ENCODE measurements at places on chromosomes 4 and X.
A peak's percentile ranks its signal among the peaks of the same experiment; 100 is the strongest.

DNA sequence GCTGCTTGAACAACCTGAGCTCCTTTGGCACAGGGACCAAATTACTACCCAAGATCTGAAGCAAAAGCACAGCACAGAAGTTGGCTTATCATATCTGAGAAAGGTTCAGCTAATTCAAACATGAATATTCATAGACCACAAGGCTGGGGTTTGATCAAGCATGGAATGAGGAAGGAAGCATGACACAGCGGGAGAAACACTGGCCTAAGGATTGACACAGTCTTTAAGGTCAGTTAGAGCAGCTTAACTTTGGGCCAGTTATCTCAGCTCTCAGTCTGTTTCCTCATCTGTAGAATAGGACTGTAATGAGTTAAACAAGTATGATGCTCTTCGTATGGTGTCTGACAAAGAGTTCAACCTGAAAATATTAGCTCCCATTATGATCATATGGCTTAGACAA lies 88.5 kb upstream of the CBR4 start:
- DNase-seq = no peak

DNA sequence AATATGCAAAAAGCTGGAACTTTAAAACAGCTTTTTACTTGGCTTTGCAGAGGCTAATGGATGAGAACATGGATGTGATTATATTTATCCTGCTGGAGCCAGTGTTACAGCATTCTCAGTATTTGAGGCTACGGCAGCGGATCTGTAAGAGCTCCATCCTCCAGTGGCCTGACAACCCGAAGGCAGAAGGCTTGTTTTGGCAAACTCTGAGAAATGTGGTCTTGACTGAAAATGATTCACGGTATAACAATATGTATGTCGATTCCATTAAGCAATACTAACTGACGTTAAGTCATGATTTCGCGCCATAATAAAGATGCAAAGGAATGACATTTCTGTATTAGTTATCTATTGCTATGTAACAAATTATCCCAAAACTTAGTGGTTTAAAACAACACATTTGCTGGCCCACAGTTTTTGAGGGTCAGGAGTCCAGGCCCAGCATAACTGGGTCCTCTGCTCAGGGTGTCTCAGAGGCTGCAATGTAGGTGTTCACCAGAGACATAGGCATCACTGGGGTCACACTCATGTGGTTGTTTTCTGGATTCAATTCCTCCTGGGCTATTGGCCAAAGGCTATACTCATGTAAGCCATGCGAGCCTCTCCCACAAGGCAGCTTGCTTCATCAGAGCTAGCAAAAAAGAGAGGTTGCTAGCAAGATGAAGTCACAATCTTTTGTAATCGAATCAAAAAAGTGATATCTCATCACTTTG lies 15.6 kb downstream of the TLR8 start:
- no peak for DNase-seq

- DNase-seq = no peak
Measured at GRCh38 chrX:24668111-24668510, 21.0 kb upstream of the PCYT1B start.

DNA sequence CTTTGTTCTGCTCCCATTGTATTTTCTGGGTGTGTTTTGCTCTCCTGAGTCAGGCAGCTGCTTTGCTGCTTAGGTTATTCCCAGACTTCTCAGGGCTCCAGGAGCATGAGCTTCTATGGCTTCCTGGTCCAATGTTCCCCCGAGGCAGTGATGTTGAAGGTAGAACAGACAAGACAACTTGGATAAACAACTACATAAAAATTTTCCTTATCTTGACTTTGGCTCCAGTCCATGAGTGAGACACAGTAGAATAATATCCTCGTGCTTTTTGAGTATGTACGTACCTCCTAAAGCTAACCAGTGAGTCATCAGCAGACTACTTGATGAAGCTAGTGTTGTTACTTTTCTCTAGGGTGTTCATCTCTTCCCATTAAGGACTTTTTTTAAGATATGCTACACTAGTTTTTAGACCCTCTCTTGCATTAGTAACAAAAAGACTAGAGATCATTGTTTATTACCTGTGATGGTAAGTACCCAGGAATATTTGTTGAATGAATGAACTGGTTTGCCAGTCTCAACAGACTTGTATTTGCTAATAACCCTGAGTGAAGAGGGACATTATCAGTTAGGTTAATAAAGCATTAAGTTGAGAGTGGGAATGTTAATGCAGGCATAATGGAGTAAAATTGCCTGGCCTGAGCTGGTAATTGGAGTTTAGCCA lies 131.9 kb downstream of the FHIP1A start:
- DNase-seq = no peak

- DNase-seq = no peak
Measured at GRCh38 chr4:14269824-14270223, 642.3 kb upstream of the BOD1L1 start.

DNA sequence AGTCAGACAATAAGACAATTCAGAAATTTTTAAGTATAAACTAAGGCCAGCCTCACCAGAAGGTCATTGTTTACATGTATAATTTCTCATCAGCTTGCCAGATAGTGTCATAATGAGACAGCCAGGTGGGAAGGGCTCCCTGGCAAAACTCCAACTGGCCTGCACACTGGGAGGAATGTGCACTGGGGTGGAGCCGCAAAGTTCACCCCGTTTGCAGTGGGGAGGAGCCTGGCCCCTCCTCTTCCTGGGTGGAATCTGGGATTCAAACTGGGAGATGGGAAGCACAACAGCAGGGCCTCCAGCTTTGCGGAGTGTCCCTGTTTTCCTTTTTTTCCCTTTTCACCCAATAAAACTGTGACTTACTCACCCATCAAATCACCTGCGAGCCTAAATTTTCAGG lies 329.9 kb downstream of the SMARCA1 start:
- no peak for DNase-seq

- no peak for DNase-seq
Measured at GRCh38 chr4:74886484-74886883, 46.4 kb upstream of the PARM1 start.

DNA sequence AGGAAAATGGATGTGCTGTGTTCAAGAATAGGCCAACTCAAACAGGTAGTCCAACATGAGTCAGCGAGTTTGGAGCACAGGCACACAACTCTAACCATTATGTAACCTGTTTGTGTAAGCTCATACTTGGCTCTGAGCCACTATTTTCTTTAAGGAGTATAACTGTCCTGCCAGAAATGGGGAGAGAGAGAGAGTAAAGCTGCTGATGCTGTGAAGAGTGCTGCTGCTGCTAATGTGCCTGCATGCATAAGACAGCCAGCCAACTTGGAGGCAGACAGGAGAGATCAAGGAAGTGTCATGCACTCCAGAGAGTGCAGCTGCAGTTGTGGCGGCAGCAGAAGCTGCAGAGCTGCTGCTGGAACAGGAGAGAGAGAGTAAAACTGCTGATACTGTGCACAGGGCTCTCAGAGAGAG lies 11.7 kb upstream of the STATH start:
- DNase-seq = no peak

- DNase-seq = no peak
Measured at GRCh38 chr4:162957521-162958143, 209.1 kb downstream of the NAF1 start.

GRCh38 chrX:50097071-50097470 lies 103.7 kb downstream of the AKAP4 start:
- no peak for DNase-seq

- no peak for DNase-seq
Measured at GRCh38 chr4:123361195-123361861, 35.3 kb upstream of the SPRY1 start.

DNA sequence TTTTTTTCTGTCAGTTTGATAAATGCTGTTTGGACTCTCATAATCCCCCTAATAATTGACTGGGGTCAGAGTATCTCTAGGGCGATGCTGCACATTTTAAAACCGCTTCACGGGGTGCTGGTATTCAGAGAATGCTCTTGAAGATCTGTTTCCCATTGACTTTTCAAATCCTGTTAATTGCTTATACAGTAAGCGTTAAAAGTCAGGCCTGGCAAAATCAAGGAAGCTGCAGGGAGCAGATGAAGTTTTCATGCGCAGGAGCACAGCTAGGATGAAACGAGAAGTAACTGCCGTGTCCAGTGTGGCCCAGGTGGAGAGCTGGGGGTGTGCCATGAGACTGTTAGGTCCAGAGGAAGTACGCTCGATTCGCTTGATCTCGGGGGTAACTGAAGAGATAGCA lies 312.9 kb downstream of the TRIML1 start:
- no peak for DNase-seq

- peak; percentile 49 for DNase-seq
Measured at GRCh38 chrX:112642349-112642748, 37.4 kb downstream of the LHFPL1 start.

- no peak for DNase-seq
Measured at GRCh38 chrX:129097668-129098067, 425.6 kb downstream of the SMARCA1 start.

DNA sequence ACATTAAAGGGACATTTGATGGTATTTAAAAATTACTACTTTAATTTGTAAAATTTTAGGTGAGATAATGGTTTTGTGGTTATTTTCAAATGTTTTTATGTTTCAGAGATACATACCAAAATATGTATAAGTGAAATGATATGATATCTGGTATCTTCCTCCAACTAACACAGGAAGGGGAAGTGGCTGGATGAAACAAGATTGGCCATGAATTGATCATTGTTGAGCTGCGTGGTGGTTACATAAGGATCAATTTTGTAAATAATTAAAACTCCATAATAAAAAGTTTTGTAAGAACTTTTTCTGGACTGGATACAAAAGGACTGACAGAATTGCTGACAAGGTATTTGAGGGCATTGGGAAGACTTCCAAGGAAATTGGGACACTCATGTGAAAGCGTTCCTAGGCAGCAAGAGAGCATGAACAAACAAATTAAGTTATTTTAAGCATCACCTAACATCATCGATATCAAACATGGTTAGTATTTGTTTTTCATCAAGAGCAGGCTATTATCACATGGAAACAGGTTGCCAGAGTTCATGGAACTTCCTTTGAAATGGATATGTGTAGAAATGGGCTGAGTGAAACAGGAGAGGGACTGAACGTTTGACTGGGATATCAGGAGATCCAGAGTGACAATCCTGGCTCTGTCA lies 4.4 kb upstream of the PGM2 start:
- DNase-seq = no peak

GRCh38 chr4:170278460-170278859 lies 188.7 kb upstream of the AADAT start:
- no peak for DNase-seq

DNA sequence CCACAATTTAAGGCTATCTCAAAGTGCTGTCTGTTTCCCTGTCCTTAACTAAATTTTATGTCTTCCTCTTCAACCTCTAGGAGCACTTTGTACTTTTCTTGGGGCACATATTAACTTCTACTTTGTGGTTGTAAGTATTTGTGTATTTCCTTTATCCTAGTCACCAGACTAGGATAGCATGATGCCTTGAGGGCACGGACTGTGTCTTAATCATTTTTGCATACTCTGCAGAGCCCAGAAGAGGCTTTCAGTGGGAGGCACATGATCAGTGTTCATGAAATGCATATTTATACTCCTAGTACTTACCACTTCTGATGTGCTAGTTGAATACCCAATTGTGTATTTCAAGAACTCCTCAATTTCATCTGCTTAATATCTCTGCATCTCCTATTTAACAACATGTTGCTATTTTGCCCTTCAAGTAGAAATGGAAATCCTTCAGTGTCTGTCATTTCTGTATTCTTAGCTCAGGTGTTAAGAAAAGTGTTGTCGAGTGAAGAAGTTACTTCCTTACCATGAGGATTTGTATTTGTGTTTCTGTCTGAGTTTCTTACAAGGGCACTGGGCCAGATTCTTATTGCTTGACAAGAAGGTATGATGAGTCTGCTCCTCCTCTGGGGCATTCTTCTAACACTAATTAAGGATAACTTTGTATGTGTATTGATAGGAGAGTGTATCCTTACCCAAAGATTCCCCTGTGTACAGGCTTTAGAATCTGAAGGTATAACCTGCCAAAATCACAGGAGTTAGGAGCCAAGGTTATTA lies 28.3 kb upstream of the PGRMC2 start:
- DNase-seq = no peak

- DNase-seq = no peak
Measured at GRCh38 chr4:4787421-4787820, 72.0 kb upstream of the MSX1 start.

DNA sequence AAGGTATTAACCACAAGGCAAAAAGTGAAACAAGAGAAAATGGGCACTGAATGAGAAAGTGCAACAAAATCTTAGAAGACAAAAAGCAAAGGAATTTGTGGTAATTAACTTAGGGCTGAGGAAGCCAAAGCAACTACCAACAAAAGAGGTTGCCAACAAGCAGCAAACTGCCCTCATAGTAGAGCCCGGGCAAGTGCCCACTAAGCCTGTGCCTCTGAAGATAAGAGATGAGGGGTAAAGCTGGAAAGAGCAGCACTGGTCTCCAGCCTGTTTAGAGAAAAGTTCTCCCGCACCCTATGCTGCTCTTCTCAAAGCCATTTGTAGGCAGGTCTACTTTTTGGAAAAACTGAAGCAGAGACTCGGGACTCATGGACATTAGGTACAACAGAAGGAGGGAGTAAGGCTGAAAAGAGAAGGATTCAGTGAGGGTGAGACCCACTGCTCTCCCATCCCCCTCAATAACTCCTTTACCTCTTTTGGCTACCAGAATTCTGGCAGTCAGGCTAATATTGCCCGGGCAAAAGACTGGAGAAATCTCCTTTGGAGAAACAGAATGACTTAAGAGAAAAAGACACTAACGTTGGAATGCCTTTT lies 29.6 kb upstream of the KCNE5 start:
- no peak for DNase-seq

DNA sequence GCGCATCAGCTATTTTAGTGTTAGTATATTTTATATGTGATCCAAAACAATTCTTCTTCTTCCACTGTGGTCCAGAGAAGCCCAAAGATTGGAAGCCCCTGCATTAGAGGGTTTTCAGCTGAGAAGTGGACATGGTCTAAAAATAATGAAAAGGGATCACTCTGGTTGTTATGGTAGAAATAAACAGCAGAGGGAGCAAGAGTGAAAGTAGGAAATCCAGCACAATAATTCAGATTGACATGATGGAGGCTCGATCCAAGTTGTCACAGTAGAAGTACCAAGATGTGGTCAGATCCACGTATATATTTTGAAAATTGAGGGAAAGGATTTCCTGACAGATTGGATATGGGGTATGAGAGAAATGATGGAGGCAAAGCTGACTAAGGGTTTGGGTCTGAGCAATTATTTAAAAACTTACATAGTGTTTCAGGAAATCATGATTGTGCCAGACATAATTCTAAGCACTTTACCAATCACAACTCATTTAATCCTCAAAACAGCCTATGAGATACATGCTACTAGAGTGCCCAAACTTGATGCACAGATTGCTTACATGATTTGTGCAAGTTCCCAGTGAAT lies 17.0 kb upstream of the TMEM144 start:
- no peak for DNase-seq

- peak; percentile 1 for DNase-seq
Measured at GRCh38 chrX:120560405-120560841, 339 bp downstream of the CUL4B start.
